Stimulated activated CD8-positive, alpha-beta memory T cell treated with anti-CD3 and anti-CD28 coated beads, Interleukin-4, amount 100 ng/mL, for 24 hours (primary cell): ENCODE measurements at places on chromosomes 2 and 18.

DNA sequence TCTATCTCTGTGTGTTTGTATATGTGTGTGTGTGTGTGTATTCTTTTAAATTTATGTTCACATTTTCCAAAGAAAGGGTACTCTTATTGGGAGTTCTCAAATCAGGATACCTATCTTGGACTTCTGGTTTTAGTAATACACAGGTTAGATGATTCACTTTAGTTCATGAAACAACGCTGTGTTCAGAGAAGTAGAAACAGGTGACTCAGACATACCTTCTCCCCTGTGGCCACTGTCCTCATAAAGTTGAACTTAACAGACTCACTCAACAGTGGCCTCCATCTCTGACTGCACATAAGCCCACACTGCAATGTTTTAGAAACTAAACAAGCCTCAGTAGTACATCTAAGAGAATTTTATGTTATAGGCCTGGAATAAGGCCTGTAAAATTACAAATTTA, 566.6 kb upstream of the VRK2 start:
- no peak for DNase-seq

DNA sequence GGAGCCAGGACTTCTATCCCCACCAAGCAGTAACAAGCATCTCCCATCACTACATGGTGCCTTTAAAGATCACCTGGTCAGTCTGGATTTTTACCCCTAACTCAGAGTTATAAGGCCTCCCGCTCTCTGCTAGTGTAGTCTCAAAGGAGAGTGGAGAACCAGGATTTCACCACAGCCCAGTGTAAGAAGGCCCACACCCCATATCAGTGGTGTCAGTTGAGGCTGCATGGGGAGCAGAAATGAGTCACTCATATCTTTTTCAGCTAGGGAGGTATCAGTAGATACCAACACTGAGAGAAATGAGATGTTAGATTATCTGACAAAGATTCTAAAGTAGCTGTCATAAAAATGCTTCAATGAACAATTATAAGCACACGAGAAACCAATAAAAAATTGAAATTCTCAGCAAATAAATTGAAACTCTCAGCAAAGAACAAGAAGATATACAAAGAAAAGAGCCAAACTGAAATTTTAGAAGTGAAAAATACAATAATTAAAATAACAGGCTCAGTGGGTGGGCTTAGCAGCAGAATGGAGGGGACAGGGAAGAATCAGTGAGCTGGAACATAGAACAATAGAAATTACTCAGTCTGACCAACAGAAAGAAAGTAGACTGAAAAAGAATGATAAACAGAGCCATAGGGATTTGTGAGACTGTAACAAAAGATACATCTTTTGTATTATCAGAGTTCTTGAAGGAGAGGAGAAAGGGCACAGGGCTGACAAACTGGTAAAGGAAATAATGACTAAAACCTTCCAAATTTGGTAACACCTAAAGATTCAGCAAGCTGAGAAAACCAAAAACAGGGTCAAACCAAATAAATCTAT, 257.7 kb downstream of the ANAPC1 start:
- DNase-seq: no peak

GRCh38 chr2:55965966-55966365, 42.4 kb upstream of the EFEMP1 start:
- DNase-seq: no peak

DNA sequence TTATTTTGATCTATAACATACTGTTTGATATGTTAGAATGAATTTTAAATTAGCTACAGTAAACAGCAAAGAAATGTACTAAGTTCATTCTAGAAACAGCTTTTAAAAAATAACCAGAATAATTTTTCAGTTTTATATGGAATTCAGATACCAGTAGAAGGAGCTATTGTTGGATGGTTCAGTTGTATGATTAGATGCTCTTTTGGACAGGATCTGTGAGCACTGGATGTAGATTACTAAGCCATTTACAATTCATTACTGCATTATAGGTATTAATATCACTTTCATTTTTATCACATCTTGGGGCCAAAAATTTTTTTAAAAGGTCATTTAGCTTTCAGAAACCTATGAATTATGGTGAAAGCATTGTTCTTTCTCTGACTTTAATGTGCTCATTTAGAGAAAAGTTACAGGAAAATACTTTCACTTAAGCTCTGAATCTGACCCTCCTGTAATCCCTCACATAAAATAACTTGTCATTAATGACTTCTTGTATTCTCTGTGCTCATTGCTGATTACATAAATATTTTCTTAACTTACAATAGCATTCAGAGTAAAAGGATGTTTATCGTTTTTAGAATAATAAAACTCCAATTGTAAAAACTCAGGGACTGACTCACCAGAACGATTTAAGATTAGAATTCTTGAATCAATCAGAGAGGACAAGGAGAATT, 750.2 kb downstream of the SLC4A3 start:
- DNase-seq: no peak

GRCh38 chr2:9439536-9439935, 16.1 kb downstream of the CPSF3 start:
- no peak for DNase-seq

- no peak for DNase-seq
These were observed 229.0 kb downstream of the MREG start for GRCh38 chr2:215784371-215784783.

DNA sequence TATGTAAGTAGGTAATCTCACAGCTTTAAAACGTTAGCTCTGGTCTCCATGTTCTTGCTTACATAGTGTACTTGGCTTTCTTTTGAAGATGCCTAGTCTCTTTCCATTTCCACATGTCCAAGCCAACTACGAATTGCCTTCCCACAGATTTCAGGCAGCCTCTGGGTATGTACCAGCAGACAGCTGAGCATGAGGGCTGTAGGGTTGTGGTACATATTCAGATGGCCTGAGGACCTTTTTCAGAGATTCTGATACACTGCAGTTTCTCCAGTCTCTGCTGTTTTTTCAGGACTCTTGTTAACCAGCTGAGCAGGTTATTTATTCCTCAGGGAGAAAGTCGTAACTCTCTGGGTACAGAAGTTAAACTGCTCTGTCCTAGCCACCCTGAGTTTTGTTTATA, 3.1 kb upstream of the KCNJ13 start:
- DNase-seq: no peak

GRCh38 chr18:78113136-78113939, 863.7 kb downstream of the GALR1 start:
- no peak for DNase-seq

- no peak for DNase-seq
These were observed 45.9 kb downstream of the PSMD14 start for GRCh38 chr2:161354106-161354505.

- no peak for DNase-seq
These were observed 93.1 kb downstream of the ZFP36L2 start for GRCh38 chr2:43133336-43133707.

- no peak for DNase-seq
These were observed 724.7 kb downstream of the METTL4 start for GRCh38 chr18:1846640-1847039.

DNA sequence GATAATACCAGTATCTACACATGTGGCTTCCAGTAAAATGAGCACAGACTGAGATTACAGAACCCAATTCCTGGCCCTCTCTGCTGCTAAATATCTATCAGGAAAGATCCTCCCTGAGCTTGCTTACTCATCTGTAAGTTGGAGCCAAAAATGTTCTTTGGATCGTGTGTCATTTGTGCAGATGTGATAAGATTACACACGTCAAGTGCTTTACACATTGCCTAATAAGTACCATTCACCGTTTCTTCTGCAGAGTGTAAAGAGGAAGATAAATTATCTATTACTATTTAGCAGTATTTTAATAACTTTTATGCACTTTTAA, 23.2 kb upstream of the SLC20A1 start:
- no peak for DNase-seq

DNA sequence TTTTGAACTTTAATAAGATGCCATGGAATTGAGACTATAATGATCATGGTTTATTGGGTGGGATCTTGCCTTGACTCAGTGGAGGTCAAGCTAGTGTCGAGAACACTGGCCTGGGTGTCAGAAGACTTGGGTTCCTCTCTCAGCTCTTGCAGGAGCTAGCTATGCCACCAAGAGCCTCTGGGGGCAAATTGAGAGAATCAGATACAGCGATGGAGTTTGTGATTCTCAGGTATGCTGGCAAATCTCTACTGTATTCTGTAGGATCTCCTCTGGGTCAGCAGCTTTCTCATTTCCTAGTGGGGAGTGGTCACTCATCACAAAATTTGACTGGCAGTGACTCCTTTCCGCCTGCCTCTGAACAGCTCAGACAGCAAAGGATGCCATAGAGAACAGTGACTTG, 477.0 kb downstream of the RNF144A start:
- DNase-seq: no peak

DNA sequence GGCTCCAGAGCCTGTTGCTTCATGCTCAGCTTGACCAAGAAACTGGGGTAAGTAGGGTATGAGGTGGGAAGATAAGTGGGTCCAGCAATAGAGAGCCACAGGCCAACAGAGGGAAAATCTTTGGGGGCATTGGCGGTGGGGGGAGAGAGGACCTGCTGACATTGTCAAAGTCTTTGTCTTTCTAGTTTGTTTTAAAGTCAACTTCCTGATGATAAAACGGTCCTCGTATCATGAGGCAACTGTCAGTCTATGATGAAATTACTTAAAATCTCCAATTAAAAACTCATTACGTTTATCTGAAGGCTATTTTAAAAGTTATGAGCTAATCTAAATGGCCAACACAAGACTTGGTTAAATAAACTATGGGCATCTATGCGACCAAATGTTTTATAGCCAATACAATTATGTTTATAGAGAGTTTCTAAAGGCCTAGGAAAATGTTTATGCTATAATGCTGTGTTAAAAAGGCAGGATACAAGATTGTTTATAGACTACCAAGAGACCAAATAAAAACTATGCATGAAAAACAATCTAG, 84.4 kb upstream of the CD28 start:
- DNase-seq: no peak

DNA sequence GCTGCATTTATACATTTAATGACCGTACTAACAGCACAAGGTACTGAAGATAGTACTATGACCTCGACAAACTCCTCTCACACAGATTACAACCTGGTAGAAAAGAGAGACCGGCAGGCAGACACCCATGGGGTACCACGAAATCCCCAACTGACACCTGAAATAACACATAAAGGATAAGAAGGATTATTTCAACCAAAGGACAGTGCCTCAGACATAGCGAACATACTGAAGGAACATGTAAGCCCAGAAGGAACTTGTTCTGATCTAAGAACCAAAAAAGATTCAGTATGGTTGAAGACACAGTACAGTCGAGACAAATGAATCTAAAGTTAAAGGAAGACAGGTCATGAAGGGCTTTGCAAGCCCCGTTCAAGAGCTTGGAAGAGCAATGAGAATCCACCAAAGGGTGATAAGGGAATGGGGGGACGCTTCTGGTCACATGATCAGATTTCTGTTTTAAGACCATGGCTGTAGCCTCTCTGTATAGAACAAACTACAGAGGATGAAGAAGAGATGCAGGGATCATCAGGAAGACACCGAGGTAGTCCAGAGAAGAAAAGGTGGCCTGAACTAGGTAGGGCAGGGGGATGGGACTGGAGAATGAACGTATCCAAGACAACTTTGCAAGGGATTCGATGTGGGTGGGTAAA, 902 bp downstream of the MCFD2 start:
- no peak for DNase-seq

GRCh38 chr2:238433300-238433915, 6.7 kb downstream of the ASB1 start:
- DNase-seq: no peak
